Mesenchymal stem cell (in vitro differentiated cells and primary cell): ENCODE measurements at places on chromosomes 2 and 18.

- peak; percentile 81 for DNase-seq
Measured at GRCh38 chr2:240566203-240567136, 1.8 kb upstream of the RNPEPL1 start.

- peak; percentile 13 for DNase-seq
Measured at GRCh38 chr2:15181092-15181745, 379.9 kb downstream of the NBAS start.

DNA sequence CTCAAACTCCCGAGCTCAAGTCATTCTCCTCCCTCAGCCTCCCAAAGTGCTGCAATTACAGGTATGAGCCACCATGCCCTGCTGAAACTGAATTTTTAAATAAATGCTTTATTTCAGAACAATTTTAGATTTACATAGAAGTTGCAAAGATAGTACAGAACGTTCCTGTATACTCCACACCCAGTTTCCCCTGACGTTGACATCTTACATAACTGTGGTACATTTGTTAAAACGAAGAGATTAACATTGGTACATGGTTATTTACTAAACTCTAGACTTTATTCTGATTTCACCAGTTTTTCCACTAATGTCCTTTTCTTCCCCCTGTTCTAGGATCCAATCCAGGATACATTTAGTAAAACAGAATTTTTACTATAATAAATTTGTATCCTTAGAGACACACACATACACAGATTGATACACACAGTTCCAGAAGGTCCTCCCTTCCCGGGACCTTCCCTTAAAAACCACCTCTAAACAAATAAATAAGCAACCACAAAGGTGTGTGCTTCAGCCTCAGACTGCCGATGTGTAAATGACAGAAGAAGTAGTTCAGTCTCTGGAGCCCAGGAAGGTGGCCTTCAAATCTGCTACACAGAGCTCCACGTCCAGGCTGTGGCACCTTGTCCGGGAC, 6.9 kb downstream of the NEU2 start:
- DNase-seq, result no peak

DNA sequence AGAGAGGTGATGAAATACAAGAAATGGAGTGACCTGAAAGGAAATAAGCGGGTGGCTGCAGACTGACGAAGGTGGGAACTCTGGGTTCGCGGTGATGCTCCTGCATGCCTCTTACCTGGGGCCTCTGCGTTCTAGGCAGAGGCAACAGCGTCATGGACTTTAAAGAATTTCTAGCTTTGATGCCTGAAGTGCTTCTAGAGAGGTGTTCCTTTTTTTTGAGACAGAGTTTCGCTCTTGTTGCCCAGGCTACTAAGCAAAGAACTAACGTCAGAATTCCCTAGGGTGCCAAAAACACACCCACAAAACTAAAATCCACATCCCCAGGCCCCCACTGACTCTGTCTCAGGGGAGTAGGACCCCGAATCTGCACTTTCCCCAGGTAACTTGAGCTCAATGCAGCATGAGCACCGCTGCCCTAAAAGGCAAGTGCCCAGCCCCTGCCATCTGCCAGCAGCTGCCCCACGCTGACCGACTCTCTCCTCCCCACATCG, 110.5 kb upstream of the ID2 start:
- DNase-seq, result no peak
